Inflammatory macrophage treated with lipopolysaccharide for 4 hours (primary cell): ENCODE measurements at places on chromosomes 3 and 15.

DNA sequence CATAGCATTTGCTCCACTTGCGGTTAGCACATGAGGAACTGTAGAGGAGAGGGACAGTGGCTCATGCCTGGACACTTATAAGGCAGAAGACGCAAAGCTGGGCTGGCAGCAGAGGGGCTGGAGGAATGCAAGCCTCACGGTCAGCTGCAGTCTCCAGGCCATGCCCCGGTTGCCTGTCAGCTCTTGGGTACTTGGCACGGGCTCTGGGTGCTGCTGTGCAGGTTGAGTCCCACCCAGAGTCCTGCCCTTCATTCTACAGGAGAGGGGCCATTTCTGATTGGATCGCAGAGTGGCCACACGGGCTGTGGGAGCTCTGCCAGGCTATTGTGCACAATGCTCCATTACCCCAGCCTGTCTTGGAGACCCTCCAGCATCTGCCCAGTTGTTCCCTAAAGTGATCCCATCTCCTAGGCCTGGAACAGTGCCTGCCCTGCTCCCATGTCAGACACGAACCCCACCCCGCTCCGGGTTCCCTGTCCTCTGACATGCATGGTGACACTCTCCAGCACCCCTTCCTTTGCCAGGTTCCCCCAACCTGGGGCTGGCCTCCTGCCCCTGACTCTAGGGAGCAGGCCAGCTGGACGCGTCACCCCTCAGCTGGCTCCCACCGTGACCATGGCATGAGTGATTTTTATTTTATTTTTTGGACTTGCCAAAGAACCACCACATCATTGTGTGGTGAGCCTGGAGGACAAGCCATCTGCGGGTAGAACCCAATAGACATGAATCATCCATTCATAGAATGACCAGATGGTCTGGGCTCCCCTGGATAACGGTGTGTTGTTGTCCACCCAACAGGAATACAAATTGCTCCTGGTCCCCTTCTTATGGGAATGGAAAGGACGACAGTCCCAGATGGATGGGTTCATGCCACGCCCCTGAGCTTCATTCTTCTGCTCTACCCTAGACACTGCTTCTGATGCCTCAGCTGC lies 51.0 kb upstream of the KLF13 start:
- no peak for DNase-seq

GRCh38 chr3:60277361-60277800 lies 973.9 kb downstream of the FHIT start:
- DNase-seq: no peak

DNA sequence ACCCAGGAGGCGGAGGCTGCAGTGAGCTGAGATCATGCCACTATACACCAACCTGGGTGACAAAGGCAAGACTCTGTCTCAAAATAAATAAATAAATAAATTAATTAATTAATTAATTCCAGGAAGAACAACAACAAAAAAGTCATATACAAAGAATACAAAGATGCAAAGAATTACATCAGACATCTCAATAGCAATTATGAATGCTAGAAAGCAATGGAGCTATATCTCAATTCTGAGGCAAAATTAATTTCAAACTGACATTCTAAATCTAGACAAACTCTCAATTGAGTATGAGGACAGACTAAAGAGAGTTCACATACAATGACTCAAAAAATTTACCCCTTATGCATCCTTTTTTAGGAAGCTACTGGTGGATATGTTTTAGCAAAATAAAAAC lies 69.6 kb upstream of the CTNNB1 start:
- DNase-seq: no peak

GRCh38 chr3:124631727-124632126 lies 98.5 kb upstream of the UMPS start:
- no peak for DNase-seq

DNA sequence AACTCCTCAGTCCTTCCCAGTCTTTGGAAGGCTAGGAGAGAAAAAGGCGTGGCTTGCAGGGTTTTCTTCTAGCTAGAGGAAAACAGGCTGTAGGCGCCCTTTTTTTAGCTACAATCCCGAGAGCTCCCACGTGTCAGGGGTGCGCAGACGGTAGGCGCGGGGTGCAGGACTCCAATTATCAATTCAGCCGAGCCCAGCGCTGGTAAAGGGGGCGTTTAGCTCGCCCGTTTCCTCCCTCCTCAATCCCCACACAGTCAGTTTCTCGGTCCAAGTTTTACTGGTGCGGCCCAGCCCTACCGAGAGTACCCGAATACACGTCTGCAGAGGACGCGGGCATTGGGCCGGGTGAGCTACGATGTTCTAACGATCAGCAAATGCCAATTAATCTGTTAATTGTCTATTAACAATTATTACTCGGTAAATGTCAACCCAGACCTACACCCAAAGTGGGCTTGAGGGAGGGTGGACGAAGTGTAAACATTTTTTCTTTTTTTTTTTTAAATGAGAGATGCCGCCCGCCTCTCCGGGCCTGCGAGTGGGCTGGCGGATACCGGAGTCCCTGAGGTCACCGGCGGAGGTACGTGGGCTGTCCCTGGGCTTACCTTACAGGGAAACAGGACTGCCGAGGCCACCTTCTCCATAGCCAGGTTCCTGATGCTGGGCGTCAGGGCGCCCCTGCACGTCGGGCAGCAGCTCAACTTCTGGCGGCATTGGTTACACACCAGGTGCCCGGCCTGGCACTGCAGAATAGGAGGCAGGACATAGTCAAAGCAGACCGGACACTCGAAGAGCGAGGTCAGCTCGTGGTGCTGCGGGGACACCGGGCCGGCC lies 923 bp downstream of the SIAH2 start:
- DNase-seq: peak; percentile 47

- DNase-seq: no peak
These were observed 349.4 kb upstream of the DCBLD2 start for GRCh38 chr3:99250821-99251355.

DNA sequence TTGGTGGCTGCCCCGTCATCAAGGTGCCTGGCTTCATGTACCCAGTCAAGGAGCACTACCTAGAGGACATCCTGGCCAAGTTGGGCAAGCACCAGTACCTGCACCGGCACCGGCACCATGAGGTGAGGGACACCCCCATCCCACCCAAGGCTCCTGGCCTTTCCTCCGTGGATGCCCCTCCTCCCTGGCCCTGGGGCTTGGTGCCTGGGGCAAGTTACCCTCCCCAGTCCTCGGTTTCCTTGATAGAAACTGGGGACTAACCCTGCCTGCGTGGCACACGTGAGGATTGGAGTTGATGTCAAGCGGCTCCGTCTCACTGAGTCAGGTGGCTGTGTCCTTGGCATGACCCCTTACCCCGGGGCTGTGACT lies 43.9 kb downstream of the DHX30 start:
- no peak for DNase-seq

DNA sequence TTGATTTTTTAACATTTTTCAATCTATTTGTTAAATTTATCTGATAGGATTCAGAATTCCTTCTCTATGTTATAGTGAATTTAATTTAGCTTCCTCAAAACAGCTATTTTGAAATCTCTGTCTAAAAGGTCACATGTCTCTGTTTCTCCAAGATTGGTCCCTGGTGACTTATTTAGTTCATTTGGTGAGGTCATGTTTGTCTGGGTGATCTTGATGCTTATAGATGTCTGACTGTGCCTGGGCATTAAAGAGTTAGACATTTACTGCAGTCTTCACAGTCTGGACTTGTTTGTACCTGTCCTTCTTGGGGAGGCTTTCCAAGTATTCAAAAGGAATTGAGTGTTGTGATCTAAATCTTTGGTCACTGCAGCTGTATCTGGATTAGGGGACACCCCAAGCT lies 169.5 kb upstream of the C2CD4B start:
- DNase-seq: peak; percentile 72

GRCh38 chr15:73398861-73399260 lies 30.1 kb upstream of the HCN4 start:
- DNase-seq: peak; percentile 36

DNA sequence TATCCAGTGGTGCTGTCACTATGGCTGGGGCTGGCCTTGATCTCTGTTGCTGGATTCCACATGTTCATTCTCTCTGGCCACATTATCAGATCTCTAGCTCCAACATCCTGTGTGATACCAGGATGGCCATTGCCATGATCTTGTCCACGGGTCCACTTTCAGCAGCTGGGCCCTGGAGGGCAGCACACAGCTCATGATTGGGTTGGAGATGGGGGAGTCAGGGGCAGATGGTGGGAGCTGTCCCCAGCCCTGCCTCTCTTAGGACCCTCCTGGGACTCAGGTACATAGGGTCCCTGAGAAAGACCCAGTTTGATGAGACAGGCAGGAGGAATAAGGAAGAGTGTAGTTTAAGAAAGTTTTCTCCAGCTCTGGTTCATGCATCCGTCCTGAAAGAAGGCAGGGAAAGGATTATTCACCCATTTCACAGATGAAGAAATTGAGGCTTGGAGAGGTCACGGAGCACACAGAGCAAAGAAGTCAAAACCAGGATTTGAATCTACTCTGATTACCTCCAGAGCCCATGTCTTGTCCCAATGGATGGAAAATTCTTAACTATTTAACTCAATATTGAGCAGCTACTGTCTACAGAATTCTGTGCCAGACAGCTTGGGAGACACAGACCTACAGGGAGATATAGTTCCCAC lies 100.5 kb downstream of the LINGO1 start:
- DNase-seq: no peak

GRCh38 chr3:128455786-128456748 lies 10.6 kb downstream of the DNAJB8 start:
- DNase-seq: no peak

DNA sequence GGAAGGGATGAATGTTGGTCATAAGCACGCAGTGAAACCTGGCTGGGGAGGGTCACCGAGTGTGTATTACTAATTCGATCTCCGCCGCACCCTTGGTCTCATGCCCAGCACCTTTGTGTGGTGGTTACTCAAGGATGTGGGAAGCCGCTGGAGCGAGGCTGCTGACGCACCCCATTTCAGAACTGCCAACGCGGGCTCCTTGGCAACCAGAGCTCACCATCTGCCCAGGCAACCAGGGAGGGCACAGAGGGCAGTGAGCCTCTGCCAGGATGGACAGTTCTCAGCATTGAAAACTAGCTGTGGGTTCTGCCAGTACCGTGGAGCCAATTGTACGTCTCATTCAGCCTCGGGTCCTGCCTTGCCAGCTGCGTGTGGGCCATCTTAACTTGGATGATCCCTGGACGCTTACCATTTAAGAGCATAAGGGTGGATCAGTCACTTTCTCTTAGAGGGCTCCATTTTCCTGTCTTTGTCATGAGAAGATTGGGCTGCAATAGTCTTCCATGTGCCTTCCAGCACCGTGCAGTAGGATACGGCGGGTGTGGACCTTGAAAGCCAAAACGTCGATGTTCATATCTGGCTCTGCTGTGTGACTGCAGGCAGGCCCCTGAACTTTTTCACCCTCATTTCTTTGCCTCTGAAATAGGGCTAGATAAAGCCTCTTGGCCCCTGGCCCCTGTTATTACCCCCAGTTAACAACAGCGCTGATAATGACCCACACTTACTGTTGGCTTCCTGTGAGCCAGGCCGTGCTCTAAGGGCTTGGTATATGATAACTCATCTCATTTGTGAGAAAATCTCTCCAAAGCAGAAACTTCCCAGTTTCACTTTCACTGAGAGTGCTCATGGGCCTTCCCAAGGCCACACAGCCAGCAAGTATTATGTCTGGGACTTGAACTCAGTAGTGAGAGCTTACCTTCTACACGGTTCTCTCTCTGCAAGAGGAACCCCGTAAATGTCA lies 238.8 kb downstream of the OPA1 start:
- peak; percentile 93 for DNase-seq

DNA sequence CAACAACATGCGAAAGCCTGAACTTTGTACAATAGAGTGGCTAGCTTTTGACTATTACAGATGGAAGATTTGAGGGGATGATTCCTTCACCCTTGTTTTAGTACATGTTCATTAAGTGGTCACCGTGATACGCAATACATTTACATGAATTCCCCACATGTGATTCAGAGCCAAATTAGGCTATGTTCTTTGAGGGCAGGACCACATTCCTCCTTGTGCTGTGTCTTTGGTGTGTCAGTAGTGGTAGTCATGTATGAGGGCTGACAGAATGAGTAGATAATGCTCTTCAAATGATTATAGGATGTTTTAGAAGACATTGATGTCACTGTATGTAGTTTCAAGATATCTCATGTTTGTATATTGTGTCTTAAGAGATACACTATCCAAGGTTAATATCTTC lies 12.1 kb downstream of the PTPRG start:
- DNase-seq: no peak

DNA sequence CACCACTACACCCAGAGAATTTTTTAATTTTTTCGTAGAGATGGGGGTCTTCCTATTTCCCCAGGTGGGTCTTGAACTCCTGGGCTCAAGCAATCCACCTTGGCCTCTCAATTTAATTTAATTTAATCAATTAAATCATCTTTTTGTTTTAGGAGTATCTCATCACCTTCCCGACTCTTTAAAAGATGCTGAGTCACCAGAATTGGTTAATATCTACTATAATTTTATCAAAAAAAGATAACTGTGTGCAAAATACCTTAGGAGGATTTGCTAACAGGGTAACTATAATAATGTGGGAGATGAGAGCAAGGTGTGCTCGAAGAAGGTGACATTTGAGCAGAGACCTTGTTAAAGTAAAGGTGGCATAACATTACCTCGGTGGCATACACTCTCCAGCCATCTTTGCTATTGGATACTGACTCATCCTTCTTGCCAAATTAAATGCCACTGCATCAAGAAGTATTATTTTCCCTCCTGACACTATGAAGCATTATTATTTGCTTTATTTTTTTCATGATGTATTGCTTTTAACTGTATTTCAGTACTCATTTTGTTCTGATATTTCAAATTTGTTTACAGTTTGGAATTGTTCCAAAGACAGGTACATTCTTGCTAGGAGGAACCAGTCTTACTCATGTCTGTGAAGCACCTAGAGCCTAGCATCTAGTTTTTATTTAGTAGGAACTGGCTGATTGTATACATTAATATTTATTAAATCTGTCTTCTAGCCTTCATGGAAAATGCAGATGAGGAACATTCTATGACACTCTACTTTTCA lies 200.7 kb downstream of the MBNL1 start:
- no peak for DNase-seq

DNA sequence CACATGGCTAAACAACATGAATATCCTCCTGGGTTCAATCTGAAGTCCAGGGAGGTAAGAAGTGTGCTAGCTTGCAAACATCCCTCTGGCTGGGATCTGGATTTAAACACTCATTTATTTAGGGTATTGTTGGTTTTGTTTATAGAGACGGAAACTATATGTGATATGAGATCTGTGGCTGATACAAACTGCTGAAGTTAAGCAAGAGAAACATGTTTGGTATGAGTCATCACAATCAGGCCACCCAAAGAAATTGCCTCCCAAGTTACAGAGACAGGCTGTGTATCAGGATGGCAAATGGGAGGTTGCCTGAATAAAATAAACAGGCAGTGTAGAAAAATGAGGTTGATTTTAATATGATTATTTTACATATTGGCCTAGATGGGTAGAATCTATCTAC lies 562.1 kb downstream of the IGSF11 start:
- DNase-seq: no peak

- peak; percentile 94 for DNase-seq
These were observed 41.9 kb downstream of the FMN1 start for GRCh38 chr15:33152502-33153109.

GRCh38 chr15:26615188-26615926 lies 157.5 kb downstream of the GABRB3 start:
- no peak for DNase-seq

- DNase-seq: no peak
These were observed 230.6 kb upstream of the CNTN3 start for GRCh38 chr3:74845081-74845480.
